KBM-7 (cell line): ENCODE measurements at places on chromosomes 5 and 9.

DNA sequence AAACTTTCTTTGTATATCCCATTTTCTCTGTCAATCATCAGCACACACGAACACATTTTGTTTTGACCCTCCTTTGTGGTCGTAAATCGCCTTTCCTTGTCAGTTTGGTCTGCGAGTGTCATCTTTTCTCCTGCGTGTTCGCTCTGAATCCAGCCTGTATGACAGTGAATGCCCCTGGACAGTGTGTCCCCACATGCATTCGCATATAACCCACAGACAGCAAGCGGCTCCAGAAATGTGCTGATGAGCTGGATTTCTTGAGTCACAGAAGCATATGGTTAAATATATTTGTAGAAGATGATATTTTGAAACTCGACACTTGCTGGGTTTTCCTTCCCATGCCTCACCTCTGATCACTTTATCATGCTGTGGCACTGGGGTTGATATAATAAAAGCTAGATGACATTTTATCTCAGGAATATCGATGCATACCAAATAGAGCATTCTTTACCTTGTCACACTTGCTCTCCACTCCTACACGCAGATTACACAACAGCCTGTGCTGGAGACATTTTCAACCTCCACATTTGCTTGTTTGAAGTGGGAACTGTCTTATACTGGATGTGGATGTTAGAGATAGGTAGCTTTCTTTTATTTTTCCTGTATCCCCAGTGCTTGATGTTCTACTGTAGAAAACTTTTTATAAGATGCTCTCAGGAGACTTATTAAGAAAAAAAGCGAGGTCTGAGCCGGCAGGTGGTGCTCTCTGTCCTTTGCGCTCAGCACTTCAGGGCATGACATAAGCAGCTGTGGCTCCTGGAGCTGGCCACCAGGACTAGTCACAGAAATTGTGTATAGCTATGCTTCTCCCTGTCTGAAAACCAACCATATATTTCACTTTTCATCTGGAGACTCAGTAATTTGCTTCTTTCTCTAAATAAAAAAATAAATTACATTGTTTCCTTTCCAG lies 215.1 kb downstream of the SH3GL2 start:
- no peak for DNase-seq

- DNase-seq: no peak
Measured at GRCh38 chr5:12566441-12566840, 662.2 kb upstream of the CTNND2 start.

- no peak for DNase-seq
Measured at GRCh38 chr5:94389515-94389899, 228.9 kb downstream of the KIAA0825 start.

DNA sequence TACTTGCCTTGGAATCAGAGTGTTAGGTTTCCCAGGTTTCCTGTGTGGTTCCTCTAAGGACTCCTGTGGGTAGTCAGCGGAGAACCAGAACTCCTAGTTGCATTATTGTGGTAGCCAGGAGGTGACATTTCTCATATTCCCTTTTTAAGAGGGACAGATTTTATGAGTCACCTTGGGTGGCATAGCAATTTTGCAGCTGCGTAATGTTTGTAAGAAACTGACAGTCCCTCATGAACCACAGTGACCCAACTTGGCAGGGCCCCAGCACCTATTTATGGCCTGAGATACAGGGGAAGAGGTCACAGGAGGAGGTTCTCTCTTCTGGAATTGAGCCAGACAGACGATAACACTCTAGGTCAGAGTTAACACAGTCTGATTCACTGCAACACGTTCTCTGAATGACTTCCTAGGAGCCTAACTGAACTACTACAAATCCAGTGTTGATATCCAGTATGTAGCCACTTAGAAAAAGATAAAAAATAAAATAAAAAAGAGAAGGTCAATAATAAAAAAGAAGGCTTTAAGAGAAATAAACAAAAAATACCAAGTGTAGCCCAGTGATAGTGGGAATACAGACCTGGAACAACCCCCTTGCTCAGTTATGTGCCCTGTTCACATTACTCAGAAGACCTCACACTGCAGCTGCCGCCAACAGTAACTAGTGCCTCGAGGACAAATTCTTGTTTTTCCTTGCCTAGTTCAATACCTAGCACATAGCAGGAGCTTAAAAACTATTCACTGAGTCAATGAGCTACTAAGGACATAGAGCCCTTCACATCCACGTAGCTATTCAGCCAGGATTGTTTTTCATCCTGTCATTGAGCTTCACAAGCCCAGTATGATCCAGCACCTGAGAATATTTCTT lies 50.7 kb upstream of the VLDLR start:
- peak; percentile 89 for DNase-seq
